ENCODE measurements at places on chromosomes 4 and X.

GRCh38 chr4:184349283-184350039 is 124.9 kb downstream of the IRF2 start:
- DNase-seq: no peak

DNA sequence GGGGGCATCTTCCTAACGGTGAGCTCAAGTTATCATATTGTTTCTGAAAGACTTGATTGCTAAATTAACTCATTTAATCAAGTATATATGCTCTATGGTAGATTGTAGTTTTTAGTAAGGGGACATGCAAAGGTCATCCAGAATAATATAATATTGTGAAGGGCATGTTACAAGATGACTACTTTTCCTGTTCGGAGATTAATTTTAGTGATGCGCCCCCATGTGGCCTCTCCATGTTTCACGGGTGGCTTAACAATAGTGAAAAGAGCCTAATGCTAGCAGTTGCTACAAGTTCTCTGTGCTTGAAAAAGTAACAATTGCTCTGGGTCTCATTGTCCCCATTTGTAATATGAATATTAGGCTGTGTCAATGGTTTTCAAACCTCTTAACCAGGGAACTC is 12.2 kb downstream of the SMPX start:
- DNase-seq: peak; percentile 4

DNA sequence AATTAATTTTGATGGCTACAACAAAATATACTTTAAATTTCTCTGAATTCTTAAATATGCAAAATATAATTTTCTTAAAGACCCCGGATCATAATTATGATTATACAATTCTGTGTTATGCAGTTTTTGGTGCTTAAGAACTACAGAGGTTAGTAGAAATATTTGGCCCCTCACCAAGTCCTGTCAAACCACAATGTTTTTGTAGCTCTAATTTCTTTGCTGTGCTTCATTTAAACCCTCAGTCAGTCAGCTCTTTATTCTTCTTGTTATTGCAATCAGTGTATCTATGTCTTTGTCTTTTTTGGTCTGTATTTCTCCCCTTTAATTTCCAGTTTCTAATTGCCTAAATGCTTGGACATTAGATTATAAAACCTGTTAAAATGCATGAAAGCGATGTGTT is 186.1 kb downstream of the CAMK2D start:
- DNase-seq: no peak

DNA sequence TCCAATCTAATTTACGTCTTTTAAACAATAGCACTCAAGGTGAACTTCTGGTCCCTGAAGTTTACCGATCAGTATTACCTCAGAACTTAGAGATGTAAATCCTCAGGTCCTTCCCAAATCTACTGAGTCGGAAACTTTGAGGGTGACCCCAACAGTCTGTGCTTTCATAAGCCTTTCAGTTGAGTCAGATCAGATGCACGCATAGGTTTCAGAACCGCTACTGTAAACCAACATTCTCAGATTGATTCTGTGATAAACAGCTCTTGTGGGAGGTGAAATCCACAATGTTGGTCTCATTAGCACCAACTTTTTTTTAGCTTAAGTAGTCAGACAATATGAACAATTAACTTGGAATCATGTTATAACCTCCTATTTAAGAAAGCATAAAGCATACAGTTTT is 86.0 kb downstream of the WWC2 start:
- DNase-seq: no peak

DNA sequence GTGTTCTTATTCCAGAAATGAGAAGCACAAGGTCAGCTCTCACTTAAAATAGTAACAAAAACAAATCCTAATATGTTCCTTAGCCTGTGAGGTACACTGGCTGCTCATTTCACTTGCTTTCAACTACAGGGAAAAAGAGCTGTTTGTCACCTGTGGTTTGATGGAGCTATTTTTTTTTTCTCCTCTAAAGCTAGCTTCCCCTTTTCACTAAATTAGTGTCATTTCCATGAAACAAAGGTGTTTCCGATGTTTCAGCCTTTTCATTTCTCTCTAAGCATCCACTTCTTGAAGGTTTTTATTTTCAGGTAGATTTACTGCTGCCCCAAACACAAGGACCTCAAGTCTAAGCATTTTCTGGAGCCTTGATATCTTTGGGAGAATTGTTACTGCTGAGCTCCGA is 148.6 kb downstream of the RBMX2 start:
- no peak for DNase-seq

GRCh38 chrX:130756233-130756632 is 146.8 kb downstream of the ENOX2 start:
- DNase-seq: no peak

DNA sequence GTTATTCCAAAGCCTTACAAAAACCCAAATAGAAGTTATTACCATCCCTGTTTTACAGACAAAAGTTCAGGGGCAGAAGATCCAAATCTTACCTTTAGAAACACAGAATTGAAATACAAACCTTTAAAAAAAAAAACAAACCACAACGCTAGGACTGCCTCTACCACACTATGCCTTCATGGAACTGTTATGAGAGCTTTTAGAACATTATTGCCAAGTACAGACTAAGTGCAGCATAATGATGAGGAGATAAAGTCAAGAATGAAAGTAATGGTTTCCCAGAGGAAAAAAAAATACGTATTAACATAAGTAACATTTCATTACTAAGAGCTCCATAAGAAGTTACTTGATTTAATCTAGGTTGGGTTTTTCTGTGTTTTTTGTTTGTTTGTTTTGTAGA is 34.3 kb downstream of the TSPAN5 start:
- DNase-seq: no peak

DNA sequence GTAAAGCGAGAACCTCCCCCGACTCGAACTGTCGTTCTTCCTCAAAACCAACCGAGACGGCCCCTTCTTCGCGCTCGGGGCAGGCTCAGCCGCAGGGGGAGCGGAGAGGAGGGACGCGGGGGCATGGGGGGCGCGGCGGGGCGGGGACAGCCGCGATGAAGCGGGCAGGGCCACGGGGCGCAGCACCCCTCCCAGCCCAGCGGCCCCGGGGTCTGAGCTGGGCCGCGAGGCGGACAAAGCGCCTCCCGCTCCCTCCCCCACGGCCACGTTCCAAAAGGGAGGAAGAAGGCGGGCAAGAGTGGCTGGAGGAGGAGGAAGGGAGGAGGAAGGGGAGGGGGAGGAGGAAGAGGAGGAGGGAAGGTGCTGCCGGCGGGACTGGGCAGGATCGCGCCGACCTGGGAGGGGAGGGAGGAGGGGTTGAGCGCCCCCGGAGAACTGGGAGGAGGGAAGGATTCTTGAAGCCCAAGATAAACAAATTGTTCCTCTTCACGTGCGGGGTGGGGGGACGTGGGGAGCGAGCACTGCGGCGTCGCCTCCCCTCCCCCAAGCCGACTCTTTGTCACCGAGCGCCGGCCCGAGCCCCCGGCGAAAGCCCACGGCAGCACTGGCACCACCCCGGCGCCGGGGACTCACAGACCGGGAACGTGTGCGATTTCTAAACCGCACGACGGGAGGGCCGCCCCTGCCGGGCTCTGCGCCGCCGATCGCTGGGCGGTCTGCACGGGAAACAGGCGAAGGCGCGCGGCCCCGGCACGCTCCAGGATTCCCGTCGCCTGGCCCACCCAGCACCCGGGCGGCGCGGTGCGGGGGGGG is 2.9 kb downstream of the MAML3 start:
- DNase-seq: peak; percentile 55

- no peak for DNase-seq
Observed at GRCh38 chrX:19245711-19246269, 97.9 kb upstream of the PDHA1 start.

- DNase-seq: no peak
Observed at GRCh38 chrX:49137492-49137891, 14.0 kb upstream of the GPKOW start.
